ENCODE measurements at places on chromosomes 4 and X.

DNA sequence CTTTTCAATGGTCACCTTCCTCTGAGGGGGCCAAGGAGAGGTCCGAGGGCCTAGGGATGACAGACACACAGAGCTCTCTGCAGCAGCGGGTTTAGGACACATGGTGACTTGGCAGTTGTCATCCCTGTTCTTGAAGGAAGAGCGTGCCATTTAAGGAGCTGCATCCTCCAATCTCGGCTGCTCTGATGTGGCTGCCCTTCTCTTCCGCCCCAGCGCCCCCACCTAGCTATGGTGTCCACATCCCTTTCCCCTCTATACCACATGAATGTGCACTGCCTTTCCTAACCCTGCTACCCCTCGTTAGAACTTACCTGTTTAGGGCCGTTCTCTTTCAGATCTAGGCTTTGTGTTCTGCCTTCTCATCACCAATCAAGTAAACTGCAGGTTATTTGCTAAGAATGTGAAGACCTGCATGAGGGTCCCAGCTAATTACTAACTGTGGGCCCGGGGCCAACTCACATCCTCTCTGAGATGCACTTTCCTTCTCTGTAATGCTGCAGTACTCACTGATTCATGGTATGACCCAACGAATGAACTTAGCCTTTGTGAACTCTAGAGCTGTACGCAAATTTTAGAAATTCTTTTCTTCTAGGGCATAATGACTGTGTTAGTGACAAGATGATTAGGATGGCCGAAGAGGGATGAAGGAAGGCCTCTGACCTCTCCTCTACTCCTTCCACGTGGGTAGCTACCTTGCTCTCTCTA, 38.2 kb downstream of the CHST7 start:
- DNase-seq: no peak

GRCh38 chr4:142866685-142867084, 20.6 kb upstream of the INPP4B start:
- no peak for DNase-seq

GRCh38 chr4:137656661-137657060, 124.4 kb upstream of the PCDH18 start:
- no peak for DNase-seq

DNA sequence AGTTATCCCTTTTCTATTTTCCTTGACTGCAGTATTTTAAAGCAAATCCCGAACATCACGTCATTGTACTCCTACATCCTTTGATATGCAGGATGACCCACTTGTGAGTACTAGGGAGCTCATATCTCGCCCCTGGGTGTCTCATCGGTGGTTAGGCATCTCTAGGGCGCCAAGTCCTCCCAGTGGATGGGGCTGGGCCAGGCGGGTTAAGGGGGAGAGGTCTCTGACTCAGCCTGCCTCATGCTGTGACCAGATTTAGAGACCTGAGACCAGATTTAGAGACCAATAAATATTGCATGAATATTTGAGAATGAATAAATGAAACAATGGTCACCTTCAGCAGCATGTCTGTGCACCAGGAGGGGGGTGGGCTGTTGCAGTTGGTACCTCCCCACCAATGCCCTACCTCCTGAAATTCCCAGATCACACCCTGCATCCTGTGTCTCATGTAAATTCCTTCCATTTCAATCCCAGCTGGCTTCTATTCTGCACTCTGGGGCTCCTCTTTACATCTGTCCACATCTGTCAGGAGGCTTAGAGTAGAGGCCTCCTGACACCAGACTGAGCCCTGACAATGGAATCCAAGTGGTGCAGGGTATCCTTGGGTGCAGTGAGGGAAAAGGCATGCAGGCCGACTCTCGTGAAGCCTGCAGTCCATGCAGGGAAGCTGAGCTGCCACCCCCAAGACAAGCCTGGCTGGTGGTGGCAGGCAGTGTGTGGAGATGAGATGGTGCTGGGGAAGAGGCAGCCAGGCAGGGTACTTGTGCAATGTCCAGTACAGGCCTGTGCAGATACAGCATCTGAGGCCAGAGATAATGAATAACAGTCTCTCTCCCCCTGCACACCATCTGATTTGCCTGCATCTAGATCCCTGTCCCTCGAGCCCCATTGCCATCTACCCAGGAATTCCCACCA, 5.2 kb downstream of the APLN start:
- no peak for DNase-seq

DNA sequence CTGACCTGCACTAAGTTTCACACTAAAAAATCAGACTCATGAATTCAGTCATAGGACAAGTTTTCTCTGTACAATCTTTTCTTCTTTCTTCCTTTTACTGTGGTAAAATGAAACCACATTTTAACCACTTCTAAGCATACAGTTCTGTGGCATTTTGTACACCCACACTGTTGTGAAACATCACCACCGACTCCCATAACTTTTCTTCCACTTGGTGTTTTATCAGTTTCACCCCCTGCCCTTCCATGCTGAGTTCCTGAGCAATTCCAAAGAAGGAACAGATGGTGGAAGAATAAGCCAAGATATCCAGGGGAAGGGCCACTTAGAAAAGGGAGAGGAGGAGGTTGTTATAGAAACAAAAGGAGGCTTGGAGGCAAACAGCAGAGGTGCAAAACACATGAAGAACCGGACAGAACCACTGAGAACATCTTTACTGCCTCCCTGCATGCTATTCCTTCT, 22.6 kb downstream of the SLC25A4 start:
- DNase-seq: no peak

DNA sequence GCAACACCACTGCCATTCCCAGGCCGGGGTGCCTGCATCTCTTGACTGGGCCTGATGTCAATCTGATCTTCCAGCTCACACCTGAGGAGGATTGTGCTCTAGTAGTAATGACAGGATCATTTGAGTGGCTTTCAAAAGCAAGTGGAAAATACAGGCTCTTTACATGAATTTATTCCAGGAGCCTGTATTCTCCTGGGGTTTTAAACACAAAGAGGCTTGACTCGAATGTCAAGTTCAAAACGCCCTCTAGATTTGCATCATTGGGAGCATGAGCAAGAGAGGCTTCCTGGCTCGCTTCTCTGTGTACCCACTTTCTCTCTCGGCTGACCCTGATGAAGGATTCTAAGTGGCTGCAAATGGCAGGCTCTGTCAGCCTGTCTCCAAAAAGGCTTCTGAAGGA, 199.5 kb upstream of the PUDP start:
- DNase-seq: no peak

GRCh38 chrX:66489339-66489738, 149.5 kb downstream of the EDA2R start:
- DNase-seq: no peak

- DNase-seq: no peak
Measured at GRCh38 chr4:67593741-67594175, 35.2 kb downstream of the STAP1 start.

- no peak for DNase-seq
Measured at GRCh38 chr4:114205261-114205660, 225.8 kb upstream of the ARSJ start.

DNA sequence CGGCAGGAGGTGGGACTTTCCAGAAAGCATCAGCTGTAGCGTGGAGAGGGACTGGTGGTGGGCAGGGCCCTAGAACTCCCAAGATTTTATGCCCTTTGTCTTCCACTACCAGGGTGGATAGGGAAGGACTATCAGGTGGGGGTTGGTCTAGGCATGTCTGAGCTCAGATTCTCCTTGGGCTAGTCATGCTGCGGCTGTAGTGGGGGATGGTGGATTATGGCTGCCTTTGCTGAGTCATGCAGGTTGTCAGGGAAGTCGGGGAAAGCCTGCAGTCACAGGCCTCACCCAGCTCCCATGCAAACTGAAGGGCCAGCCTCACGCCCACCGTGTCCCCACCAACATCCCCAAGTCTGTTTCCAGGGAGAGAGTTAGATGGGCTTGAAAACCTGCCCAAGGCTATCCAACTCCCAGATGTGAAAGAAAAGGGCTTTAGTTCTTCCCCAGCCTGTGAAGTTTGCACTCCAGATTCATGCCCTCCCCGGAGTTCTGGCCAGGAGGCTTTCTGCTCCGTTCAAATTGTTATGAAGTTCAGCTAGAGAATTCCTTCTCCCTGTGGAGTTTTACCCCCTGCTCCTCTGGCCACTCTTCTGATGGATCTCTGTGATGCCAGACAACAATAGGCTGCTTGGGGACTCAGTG, 13.4 kb upstream of the MEPE start:
- no peak for DNase-seq

Data from activated CD8-positive, alpha-beta memory T cell treated with anti-CD3 and anti-CD28 coated beads for 48 hours (primary cell).